ENCODE measurements at places on chromosomes 2 and 18. TPM values are rescaled to one million over a fixed set of nuclear protein-coding genes. Genes with fewer than 3 reads are reported as not detected.

Gene FABP1
- not detected for total RNA-seq

Gene ITGAV
- 661 TPM for total RNA-seq

Gene PLGLB1
- 0.59 TPM for total RNA-seq

Gene PLB1
- total RNA-seq, result 1.9 TPM

Gene SCN2A
- 8.2 TPM for total RNA-seq

Gene GGCX
- total RNA-seq, result 94.6 TPM

Gene GAD1
- total RNA-seq, result 4.7 TPM

Gene SLC11A1
- total RNA-seq, result not detected

Gene SCTR
- total RNA-seq, result not detected

Gene SERPINB13
- not detected for total RNA-seq

- DNase-seq, result peak; percentile 3
Measured at GRCh38 chr2:186126181-186126580, 359.9 kb upstream of the ZC3H15 start.

DNA sequence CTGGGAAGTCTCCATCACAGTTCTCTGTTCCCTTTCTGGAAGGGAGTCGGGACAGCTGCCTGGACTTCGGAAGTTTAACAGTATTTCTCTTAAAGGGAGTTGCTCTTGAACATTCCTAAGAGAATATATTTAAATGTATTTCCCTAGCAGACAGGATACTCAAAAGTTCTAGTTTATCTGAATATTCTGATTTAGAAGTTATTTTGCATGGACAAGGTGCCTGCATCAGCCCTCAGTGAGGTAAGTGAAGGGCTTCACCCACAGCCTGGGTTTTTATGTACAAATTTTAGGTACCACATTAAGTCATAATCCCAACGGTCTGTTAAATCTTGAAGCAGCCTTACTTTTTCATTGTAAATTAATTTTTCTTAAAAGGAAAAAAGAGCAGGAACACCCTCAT, 65.1 kb upstream of the REV1 start:
- DNase-seq, result no peak

DNA sequence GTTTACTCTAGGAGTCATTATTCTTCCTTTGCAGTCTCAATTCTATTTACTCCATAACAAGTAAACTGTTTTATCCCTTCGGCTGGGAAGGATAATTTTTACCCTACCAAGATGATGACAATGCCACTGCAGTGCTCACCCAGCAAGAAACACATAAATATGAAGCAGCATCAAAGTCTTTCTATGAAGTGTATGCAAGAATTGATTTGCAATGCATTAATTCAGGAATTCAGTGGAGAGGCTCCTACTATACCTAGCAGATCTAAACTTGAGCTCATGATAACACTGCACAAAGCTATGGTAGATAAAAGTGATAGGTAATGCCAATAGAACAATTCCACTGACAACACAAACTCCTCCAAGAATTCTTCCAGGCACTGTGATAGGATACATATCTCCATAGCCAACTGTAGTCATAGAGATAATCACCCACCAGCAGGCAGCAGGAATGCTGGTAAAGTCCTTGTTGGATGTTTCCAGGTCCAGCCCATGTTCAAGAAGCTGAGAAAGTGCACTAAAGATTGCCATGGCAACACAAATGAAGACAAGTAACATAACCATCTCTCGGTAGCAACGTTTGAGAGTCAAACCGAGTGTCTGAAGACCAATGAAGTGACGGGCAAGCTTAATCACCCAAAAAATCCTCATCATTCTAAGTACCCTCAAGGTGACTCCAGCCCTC, 49.9 kb downstream of the KCNG3 start:
- DNase-seq, result no peak

- DNase-seq, result no peak
Measured at GRCh38 chr2:233460726-233461441, 105.7 kb downstream of the USP40 start.

DNA sequence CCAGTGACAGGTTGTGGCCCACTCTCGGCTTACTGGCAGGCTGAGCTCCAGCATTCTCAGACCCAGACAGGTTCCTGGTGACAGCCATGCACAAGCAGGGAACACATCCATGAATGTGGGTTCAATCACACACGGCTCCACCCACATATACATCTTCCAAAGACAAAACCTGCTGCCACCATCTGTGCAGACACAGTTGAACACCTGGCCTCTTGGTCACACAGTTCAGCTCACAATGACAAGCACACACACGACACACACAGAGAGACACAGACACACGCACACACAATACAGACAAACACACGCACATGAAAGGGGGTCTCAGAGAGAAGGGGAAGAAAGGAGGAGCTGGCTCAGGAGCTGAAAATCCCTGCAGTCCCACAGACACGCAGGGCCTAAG, 32.1 kb upstream of the PTMA start:
- no peak for DNase-seq

GRCh38 chr2:233356546-233357308, 2.4 kb downstream of the DGKD start:
- DNase-seq, result no peak

- DNase-seq, result no peak
Measured at GRCh38 chr2:211351987-211352386, 795.6 kb downstream of the CPS1 start.

DNA sequence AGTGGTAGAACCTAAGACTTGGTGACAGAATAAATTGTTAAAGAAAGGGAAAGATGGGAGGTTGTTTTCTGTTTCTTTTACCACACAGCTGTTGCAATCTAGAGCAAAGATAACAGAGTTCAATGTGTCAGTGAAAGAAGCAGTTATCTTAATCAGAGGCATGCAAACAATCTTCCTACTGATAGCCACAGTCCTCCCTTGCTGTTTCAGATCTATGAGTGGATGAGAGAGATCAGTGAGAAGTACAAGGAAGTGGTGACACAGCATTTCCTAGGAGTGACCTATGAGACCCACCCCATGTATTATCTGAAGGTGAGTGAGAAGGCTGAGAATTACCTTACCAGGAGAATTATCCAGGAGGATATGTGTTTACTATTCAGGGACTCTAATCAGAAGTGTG, 15.9 kb downstream of the CPO start:
- no peak for DNase-seq

Measured in astrocyte (in vitro differentiated cells and primary cell).